ENCODE measurements at places on chromosomes 13 and 19.

DNA sequence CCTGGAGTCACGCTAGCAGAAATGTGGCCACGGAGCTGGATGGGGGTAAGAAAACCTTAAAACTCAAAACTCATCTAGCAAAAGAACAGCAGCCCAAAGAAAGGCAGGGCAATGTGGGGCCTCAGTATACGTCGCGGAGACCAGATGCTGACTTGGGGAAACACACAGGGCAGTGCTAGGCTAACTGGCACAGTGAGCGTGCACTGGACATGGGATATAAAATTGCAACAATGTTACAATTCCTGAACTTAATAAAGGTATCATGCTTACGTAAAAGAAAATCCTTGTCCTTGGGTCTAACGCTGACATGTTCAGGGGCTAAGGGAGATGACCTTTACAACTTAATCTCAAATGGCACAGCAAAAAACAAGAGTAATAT is 40.5 kb downstream of the COL4A1 start:
- no peak for DNase-seq

- no peak for DNase-seq
Observed at GRCh38 chr19:39908803-39909202, 25.6 kb downstream of the FCGBP start.

GRCh38 chr13:47017476-47017875 is 120.6 kb upstream of the HTR2A start:
- DNase-seq: no peak

DNA sequence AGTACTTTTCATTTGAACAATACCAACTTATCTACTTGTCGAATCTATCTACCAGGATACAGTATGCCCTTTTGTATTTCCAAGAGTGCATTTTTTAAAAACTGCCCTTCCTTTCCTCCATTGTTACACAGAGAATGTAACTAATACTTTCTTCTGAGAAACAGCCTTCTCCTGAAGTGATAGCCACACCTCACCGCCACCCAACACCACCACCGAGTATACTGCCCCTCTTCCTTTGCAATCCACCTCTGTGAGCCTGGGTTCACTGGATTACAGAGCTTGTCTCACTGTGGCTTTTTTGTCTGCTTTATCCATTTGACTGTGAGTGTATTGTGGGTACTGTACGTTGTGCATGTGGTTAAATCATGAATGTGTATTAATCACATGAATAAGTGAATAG is 305.4 kb downstream of the KLF12 start:
- DNase-seq: no peak

Data from thoracic aorta (tissue), 2 donors.